ENCODE measurements at places on chromosomes 11 and 22. TPM values are rescaled to one million over a fixed set of nuclear protein-coding genes. Genes with fewer than 3 reads are reported as not detected.

DNA sequence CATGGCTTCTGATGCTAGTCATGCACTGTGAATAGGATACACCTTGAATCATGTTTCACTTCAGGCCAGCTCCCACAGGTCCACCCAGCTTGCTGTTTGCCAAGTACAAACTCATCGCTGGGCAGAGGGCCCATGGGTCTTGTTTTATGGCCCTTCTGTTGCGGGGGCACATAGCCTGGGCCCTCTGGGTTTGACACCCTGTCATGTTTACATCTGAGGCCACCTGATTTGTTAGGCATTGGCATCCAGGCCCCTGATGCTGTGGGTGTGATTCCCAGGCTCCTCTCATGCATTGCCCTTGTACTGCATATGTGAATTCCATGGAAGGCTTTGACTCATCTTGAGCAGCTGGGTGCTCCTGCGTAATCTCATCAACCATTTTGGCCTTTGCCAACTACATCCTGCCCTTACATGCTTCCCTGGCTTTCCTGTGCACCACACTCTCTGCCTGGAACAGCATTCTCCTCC lies 32.6 kb downstream of the PPFIBP2 start:
- no peak for DNase-seq
- no peak overlapping the region for H3K27ac ChIP-seq
- no peak overlapping the region for H3K4me3 ChIP-seq
- no peaks in the 10 kb centered on the region for H3K36me3 ChIP-seq
- no peaks in the 10 kb centered on the region for H3K4me1 ChIP-seq
- no peaks in the 10 kb centered on the region for H3K27me3 ChIP-seq

DNA sequence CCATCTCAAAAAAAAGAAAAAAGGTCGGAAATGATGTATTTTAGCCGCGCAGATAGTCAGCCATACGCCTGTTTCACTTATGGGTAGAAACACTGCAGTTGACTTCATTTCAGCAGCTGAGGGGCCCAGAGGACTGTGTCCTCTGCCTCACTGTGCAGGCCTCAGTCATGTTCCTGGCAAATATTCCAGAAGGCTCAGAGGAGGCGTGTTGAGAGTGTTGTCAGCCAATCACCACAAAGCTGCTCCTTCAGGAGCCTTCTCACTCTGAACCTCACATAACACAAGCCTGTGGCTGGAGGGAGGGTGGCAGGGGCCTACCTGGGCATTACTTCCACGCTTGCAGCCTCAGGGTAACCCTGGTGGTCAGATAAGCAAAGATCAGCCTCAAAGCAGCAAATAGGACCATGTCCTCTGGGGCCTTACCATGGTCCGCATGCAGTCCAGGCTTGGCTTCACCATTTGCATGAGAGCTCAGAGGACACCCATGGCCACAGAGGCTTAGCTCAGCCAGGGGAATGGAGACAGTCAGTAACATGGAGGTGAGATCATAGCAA lies 17.3 kb upstream of the TREH start:
- no peaks in the 10 kb centered on the region for H3K27me3 ChIP-seq
- H3K27ac ChIP-seq = no peak overlapping the region
- no peak overlapping the region for H3K4me3 ChIP-seq
- no peaks in the 10 kb centered on the region for H3K4me1 ChIP-seq

GRCh38 chr22:46115755-46116490 lies 34.4 kb upstream of the PPARA start:
- no peak for DNase-seq
- H3K27ac ChIP-seq = no peak overlapping the region
- H3K36me3 ChIP-seq = no peaks in the 10 kb centered on the region
- H3K27me3 ChIP-seq = no peaks in the 10 kb centered on the region
- H3K4me1 ChIP-seq = no peaks in the 10 kb centered on the region
- H3K4me3 ChIP-seq = no peak overlapping the region

- H3K4me3 ChIP-seq = peak overlapping the region; percentile 18
- peak overlapping the region; percentile 57 for H3K27ac ChIP-seq
- H3K4me1 ChIP-seq = no peaks in the 10 kb centered on the region
- H3K36me3 ChIP-seq = no peaks in the 10 kb centered on the region
- H3K27me3 ChIP-seq = no peaks in the 10 kb centered on the region
- no peak for DNase-seq
These were observed 20.4 kb downstream of the CCDC81 start for GRCh38 chr11:86395061-86395551.

GRCh38 chr22:28548406-28548805 lies 131.2 kb downstream of the TTC28 start:
- no peak for DNase-seq
- H3K27ac ChIP-seq = no peak overlapping the region
- no peak overlapping the region for H3K4me3 ChIP-seq
- no peaks in the 10 kb centered on the region for H3K27me3 ChIP-seq
- H3K36me3 ChIP-seq = no peaks in the 10 kb centered on the region

- no peak overlapping the region for H3K27ac ChIP-seq
- DNase-seq = no peak
- H3K27me3 ChIP-seq = no peaks in the 10 kb centered on the region
- H3K4me3 ChIP-seq = no peak overlapping the region
These were observed 54.8 kb downstream of the DENND5A start for GRCh38 chr11:9210224-9210921.

GRCh38 chr11:19895776-19896175 lies 183.1 kb downstream of the NAV2 start:
- H3K27ac ChIP-seq = no peak overlapping the region
- no peaks in the 10 kb centered on the region for H3K27me3 ChIP-seq
- peaks cover 1% of the 10 kb centered on the region for H3K4me1 ChIP-seq

GRCh38 chr22:25827415-25827814 lies 85.4 kb downstream of the MYO18B start:
- no peak overlapping the region for H3K27ac ChIP-seq
- H3K4me1 ChIP-seq = no peaks in the 10 kb centered on the region
- H3K27me3 ChIP-seq = no peaks in the 10 kb centered on the region

DNA sequence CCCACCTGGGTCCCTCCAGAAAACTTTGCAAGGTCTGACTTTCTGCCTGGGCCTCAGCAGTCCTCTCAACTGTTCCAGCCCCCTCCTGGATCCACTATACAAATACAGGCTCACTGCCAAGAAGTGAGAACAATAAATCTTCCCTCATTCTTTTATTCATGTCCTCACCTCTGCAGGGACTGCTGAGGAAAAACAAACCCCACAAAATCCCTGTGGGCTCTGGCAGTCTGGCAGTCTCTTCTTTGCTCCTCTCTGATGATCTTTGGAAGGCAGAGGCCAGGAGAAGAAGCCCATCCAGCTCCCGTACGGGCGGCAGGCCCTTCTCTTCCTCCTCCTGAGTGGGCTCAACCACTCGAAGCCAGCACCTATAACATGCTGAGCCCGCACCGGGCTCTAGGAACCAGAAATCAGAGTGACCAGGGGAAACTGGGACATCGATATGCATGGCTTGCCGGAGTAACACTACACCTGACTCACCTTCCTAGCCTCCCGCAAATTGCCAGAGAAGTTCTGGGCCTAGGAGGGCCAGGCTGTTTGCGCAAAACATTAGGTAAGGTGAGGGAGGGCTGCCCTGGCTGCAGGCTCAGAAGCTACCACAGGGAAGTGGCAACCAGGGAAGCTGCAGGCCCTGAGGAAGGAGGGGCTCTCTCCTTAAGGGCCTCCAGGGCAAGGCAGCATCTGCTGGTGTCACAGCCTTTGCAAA lies 24.2 kb downstream of the TMPRSS5 start:
- H3K27ac ChIP-seq = no peak overlapping the region
- no peak overlapping the region for H3K4me3 ChIP-seq
- no peaks in the 10 kb centered on the region for H3K36me3 ChIP-seq
- H3K4me1 ChIP-seq = peaks cover 1% of the 10 kb centered on the region

DNA sequence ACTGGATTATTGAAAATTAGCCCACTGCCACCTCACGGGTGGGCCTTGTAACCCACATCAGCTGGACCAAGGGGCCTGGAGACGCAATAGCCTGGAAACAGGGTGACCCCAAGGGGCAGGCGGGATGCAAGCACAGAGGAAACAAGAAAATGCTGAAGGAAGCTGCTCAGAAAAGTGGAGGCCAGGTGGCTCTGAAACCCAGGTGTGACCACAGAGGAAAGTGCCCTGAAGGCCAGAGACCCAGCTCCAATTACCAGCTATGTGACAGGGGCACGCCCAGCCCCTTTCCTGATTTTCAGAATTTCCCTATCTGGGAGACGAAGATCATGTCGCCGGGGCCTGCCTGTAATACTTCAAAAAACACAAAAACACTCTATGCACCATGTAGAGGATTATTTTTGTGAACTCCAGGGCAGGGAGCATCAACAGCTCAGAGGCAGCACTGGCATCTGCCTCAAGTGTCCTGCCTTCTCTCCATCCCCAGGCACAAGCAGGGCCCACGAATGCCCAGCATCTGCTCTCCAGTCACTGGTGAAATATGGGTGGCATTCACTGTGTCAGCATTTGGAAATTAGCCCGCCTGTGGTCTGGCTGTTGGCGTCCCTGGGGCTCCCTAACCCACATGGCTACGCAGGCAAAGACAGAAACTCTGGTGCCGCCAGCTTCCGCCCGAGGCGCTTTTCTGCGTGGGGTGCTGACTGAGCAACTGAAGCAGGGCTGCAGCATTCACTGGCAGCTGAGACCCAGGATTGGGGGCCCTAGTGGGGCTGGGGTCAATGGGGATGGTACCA lies 6.3 kb downstream of the KCNJ1 start:
- DNase-seq = no peak
- H3K36me3 ChIP-seq = no peaks in the 10 kb centered on the region
- no peaks in the 10 kb centered on the region for H3K4me1 ChIP-seq
- H3K27ac ChIP-seq = no peak overlapping the region

DNA sequence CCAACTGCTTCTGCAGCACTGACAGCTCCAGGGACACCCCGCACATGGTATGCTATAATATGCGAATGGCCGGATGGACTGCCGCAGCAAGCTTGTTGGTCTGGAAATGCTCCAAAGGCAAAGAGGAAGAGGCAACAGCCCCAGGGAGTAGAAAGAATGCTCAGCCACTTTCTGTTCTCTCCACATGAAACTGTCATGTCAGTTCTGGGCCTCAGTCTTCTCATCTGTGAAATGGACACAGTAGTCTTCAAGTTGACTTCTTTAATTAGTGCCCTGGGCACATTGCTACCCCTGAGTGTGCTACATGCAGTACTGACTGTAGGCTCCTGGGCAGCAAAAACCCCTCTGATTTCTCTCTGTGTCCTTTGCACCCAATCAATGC lies 19.9 kb downstream of the IL10RA start:
- H3K4me3 ChIP-seq = no peak overlapping the region
- DNase-seq = no peak
- H3K27ac ChIP-seq = no peak overlapping the region
- H3K27me3 ChIP-seq = no peaks in the 10 kb centered on the region
- no peaks in the 10 kb centered on the region for H3K4me1 ChIP-seq

DNA sequence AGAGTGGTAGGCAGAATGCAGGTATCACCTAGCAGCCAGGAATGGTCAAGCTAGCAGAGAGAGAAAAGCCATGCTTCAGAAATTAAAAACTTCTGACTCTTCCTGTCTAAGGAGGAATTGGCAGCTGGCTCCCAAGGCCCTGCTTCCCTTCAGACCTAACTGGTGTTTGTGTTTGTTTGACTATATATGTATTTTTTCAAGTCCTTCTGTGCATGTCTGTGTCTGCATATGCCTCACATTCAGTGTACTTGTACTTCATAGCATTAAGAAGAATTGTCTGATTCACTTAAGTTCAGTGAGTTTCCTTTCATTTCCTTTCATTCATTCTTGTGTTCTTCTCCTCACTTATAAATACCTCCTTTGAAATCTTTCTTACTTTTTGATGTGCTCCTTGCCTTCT lies 109.0 kb upstream of the RRM1 start:
- H3K27ac ChIP-seq = no peak overlapping the region
- no peaks in the 10 kb centered on the region for H3K27me3 ChIP-seq

DNA sequence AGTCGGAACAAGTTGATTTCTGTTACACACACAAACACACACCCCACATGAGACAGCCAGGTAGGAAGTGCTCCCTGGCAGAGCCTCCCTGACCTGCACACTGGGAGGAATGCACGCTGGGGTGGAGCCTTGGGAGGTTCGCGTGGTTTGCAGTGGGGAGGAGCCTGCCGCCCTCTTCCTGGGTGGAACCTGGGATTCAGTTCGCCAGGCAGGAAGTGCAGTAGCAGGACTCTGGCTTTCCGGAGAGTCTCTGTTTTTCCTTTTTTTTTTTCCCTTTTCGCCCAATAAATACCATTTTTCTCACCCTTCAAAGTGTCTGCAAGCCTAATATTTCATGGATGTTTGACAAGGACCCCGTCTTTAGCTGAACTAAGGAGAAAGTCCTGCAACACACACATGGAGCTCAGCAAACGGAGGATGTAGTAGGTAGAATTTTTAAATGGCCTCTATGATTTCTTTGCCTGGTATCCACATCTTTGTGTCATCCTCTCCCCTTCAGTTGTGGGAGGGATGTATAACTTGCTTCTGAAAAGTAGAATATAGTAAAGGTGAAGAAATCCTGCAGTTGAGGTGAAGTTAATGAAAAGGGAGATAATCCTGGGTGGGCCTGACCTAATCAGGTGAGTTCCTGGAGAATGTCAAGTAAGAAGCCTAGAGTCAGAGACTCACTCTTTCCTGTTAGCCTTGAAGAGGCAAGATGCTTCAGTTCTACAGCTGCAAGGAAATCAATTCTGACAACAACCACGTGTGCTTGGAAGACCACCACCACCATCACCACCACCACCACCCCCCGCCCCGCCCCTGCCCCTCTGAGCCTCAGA lies 72.9 kb downstream of the PIWIL4 start:
- H3K27me3 ChIP-seq = no peaks in the 10 kb centered on the region
- H3K4me1 ChIP-seq = peaks cover 2% of the 10 kb centered on the region
- no peaks in the 10 kb centered on the region for H3K36me3 ChIP-seq
- no peak overlapping the region for H3K27ac ChIP-seq
- no peak overlapping the region for H3K4me3 ChIP-seq
- DNase-seq = no peak

DNA sequence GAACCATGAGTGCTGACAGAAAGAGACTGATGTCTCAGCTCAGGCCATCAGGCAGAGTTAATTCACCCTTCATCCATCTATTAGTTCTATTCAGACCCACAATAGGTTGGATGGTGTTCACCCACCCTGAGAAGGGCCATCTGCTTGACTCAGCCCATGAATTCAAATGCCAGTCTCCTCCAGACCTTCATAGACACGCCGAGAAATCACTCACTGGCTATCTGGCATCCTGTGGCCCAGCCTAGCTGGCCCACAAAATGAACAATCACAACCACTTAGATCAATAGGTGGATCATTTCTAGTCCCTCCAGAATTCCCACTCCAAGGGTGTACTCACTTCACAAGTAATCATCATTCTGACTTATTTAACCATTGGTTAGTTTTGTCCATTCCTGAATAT lies 58.2 kb downstream of the MYEOV start:
- H3K4me1 ChIP-seq = no peaks in the 10 kb centered on the region
- H3K36me3 ChIP-seq = no peaks in the 10 kb centered on the region
- no peak overlapping the region for H3K4me3 ChIP-seq
- no peak overlapping the region for H3K27ac ChIP-seq
- no peak for DNase-seq

GRCh38 chr11:66011239-66011784 lies 496 bp upstream of the CST6 start:
- H3K4me3 ChIP-seq = no peak overlapping the region
- no peaks in the 10 kb centered on the region for H3K27me3 ChIP-seq
- peak overlapping the region; percentile 57 for H3K27ac ChIP-seq
- no peak for DNase-seq
- no peaks in the 10 kb centered on the region for H3K36me3 ChIP-seq
- no peaks in the 10 kb centered on the region for H3K4me1 ChIP-seq

EXT2 gene
- 69.4 TPM for total RNA-seq

ZNRD2 gene
- total RNA-seq = 21.7 TPM

HEPHL1 gene
- total RNA-seq = not detected

E2F8 gene
- 0.29 TPM for total RNA-seq

MPZL3 gene
- total RNA-seq = 1.6 TPM

PAX6 gene
- 0.23 TPM for total RNA-seq

TIRAP gene
- total RNA-seq = 17.3 TPM

Measured in aorta (tissue), 5 donors.